ELF-1 (cell line): ENCODE measurements at places on chromosomes 16 and 17.
A peak's percentile ranks its signal among the peaks of the same experiment; 100 is the strongest.

GRCh38 chr17:81419319-81419885, 24.1 kb downstream of the BAHCC1 start:
- peak; percentile 60 for DNase-seq

GRCh38 chr17:72719578-72720493, 372.7 kb downstream of the SLC39A11 start:
- no peak for DNase-seq

GRCh38 chr16:14958323-14958600, 16.6 kb upstream of the PDXDC1 start:
- DNase-seq: no peak

DNA sequence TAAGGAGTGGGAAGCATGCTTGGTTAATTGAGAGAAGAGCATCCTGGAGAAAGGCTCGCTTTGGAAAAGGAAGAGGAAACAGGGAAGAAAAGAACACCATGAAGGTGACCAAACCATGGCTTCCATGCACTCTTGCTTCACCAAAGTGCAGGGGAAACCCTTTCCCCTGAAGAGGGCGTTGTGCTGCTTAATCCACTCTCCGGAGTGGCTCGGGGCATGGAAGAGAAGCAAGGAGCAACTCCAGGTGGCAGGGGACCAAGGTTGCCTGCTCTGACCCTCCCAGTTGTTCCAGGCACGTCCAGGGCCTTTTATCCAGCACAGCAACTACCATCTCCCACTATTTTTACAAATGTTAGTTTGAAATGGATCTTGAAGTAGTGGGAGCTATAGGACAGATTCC, 108.1 kb downstream of the STX8 start:
- DNase-seq: peak; percentile 29

GRCh38 chr16:83532634-83533033, 275.1 kb upstream of the HSBP1 start:
- no peak for DNase-seq
